ENCODE measurements at places on chromosomes 7 and 10.

- no peak for DNase-seq
Observed at GRCh38 chr10:121154846-121155245, 303.7 kb downstream of the WDR11 start.

GRCh38 chr10:80589726-80590373, 52.1 kb downstream of the SH2D4B start:
- DNase-seq: no peak

GRCh38 chr10:116769791-116770190, 27.4 kb upstream of the HSPA12A start:
- DNase-seq: no peak

DNA sequence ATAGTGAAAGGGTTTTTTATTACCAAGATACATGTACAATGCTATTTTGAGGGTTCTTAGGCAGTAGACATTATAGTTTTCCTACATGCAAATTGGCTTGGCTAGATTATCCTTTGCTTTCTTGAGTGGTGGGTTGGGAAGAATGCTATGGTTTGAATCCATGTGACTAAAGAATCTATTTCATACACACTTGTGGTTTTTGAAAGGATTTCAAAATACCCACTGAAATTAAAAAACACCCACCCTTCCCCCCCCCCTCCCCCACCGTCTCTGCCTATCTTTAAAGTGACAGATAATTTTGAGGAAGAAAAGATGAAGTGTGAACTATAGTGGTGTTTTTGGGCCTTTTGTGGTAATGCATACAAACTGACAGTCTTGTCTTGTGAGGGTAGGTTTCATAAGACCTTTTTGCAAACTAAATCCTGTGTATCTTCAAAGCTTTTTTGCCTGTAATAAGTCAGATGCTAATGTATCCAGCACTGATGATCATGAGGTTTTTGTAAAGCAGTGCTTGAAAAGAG, 90.9 kb downstream of the TPST1 start:
- DNase-seq: no peak

GRCh38 chr10:114166043-114166442, 8.0 kb downstream of the CCDC186 start:
- no peak for DNase-seq

DNA sequence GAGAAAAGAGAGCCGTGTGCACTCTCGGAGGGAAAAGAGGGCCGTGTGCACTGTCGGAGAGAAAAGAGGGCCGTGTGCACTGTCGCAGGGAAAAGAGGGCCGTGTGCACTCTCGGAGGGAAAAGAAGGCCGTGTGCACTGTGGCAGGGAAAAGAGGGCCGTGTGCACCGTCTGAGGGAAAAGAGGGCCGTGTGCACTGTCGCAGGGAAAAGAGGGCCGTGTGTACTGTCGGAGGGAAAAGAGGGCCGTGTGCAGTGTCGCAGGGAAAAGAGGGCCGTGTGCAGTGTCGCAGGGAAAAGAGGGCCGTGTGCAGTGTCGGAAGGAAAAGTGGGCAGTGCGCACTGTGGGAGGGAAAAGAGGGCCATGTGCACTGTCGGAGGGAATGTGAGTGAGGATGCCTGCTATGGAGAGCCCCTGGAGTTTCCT, 188.7 kb downstream of the DNAJB6 start:
- DNase-seq: no peak

DNA sequence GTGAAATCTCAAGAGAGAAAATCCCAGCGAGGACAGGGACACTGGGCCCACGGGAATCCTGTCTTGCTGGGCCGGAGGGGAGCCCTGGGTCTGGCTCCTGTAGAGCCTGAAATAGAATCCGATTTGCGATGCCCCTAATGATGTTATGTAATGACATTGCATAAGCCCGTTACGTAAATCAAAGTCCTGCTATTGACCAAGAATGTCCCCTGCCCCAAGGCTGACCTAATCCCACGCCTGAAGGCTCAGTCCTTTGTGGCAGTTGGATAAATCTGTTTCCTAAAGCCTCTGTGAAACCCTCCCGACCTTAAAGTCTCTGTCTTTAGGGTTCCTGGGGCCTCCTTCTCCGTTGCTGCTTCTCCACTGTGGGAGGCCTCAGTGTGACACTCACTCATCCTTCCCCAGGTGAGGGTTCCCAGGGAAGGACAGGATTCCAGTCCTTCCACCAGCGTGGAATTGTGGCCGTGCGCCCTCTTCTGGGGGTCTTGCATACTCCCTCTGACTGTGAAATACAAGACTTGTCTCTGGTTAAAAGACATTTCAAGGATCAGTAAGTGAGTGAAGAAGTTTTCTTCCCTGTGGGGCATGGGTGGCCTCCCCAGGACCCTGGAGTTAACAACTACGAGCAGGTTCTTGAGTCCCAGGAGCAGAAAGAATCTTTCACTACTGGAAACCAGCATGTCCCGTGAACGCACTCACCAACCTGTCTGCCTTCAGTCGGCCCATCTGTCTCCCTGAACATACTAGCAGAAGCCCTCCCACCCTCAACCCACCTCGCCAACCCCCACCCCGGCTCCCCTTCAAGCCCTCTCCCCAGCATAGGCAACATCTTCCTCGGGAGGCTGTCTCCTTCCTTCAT, 19.8 kb downstream of the ZNF467 start:
- peak; percentile 19 for DNase-seq

- no peak for DNase-seq
Observed at GRCh38 chr10:86047588-86047987, 319.0 kb downstream of the GRID1 start.

DNA sequence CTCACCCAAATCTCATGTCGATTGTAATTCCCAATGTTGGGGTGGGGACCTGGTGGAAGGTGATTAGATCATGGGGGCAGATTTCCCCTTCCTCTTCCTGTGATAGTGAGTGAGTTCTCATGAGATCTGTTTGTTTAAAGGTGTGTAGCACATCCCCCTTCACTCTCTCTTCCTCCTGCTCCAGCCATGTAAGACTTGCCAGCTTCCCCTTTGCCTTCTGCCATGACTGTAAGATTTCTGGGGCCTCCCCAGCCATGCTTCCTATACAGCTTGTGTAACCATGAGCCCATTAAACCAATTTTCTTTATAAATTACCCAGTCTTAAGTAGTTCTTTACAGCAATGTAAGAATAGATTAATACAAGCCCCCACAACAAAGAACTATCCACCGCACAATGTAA, 109.9 kb upstream of the JAZF1 start:
- DNase-seq: no peak

GRCh38 chr7:907158-907980, 31.0 kb downstream of the GET4 start:
- no peak for DNase-seq

- no peak for DNase-seq
Observed at GRCh38 chr10:44024356-44025116, 360.4 kb downstream of the CXCL12 start.

GRCh38 chr7:151349507-151349853, 7.9 kb downstream of the NUB1 start:
- DNase-seq: no peak

DNA sequence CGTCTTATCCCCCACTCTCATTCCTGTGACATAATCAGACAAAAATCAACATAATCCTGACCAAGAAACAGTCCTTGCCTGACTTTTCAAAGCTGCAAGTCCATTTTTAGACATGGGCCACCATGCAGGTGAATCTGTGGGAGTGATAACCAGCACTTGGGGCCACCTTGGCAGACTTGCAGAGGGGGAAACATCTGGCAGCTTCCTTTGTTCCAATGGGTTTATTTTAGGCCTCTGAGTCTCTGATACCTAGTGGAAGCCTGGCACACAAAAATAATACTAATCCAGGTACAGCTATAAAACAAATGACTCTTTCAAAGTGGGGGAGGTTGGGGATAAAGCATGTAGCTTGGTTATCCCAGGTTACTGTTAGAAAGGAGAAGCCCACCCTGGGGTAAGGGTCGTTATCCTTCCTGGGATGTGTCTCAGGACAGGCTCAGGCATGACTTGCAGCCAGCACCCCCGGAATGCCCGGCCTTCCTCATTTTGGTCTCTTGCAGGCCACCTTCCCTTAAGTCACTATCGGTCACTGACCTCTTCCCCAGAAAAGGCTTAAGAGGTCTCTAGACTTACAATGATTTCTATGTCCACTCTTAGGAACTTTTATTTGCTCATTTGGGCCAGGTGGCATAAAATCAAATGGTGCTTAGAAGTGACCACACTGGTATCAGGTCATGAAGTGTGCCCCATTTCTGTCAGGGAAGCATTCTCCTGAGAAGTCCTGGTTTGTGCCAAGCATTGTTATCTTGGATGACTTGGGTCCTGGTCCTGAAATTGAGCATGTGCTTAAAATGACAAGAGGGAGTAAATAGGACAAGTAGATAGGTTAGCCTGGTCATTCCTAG, 37.6 kb downstream of the EEPD1 start:
- no peak for DNase-seq

DNA sequence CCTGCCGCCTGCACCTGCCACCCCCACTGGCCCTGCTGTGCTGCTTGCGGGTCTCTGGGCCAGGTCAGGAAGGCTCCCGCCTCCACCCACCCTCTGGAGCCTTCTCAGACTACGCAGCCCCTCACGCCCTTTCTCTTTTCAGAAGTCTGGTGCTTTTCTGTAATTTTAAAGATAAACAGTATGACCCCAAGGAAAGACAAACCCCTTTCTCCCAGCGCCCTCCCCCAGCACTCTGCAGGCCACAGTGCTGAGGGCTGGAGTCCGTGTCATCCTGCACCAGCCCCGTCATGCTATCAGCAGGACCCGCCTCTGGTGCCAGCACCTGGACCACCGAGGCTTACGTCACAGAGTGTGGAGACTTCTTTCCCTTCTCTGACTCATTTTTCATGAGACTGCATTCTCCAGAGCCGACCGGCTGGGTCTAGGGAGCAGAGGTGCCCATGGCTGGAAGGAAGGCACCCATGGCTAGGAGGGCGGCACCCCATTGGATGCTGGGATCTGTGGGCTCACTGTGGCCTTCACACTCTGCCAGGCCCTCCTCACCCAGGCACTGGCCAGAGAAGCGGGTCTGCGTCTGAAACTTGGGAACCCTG, 53.4 kb downstream of the CFAP46 start:
- DNase-seq: no peak

GRCh38 chr7:391411-391951, 101.5 kb downstream of the FOXL3 start:
- no peak for DNase-seq

DNA sequence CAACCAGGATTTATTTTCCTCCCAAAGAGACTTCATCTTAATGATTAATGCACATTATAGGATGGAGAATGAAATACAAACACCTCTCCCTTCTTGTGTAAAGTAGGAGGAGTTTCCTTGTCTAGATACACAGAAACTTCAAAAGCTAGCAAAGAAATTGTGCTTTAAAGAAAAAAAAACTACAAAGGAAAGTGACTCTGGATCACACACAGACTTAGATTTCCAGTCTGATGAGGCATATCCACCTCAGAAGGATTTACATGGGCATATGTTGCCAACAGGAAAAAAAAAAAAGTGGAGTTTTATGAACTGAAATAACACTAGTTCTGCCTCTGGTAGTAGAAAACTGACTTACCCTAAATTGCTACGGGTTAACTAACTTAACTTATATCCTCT, 449.6 kb downstream of the KCNMA1 start:
- no peak for DNase-seq

Measured in NCI-H1436 (cell line).